ENCODE measurements at places on chromosomes 16 and 17.
A peak's percentile ranks its signal among the peaks of the same experiment; 100 is the strongest.

DNA sequence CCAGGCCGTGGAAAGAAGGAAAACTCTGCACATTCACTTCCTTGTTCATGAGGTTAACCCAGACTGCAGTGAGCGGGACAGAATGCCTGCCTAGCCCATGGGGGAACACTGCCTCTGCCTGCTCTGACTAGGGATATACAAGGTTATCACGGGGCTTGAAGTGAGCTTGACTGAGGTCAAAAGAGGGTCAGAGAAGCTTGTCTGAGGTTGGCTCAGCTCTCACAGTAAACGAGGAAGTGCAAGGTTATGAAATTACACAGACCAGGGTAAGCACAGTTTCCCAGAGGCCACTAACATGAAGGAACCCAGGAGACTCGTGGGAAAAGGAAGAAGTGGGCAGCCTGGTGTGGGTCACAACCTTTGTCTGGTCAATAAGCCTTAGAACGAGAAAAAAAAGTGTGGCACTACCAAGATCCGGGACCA is 28.7 kb downstream of the HIC1 start:
- peak; percentile 35 for DNase-seq

- no peak for DNase-seq
Measured at GRCh38 chr16:88308441-88309173, 74.2 kb upstream of the ZNF469 start.

GRCh38 chr17:48259694-48260291 is 152.2 kb downstream of the SNX11 start:
- no peak for DNase-seq

GRCh38 chr17:77827039-77827438 is 131.5 kb upstream of the TNRC6C start:
- no peak for DNase-seq

DNA sequence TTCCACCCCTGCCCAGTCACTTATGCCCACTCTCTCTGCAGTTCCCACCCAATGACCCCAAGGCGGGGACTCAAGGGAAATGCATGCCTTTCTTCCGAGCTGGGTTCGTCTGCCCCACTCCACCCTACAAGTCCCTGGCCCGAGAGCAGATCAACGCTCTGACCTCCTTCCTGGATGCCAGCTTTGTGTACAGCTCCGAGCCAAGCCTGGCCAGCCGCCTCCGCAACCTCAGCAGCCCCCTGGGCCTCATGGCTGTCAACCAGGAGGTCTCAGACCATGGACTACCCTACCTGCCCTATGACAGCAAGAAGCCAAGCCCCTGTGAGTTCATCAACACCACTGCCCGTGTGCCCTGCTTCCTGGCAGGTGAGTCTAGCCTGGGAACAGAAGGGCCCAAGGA is 13.8 kb downstream of the LPO start:
- DNase-seq, result no peak

GRCh38 chr17:50569592-50569991 is 9.1 kb downstream of the CACNA1G start:
- DNase-seq, result no peak

DNA sequence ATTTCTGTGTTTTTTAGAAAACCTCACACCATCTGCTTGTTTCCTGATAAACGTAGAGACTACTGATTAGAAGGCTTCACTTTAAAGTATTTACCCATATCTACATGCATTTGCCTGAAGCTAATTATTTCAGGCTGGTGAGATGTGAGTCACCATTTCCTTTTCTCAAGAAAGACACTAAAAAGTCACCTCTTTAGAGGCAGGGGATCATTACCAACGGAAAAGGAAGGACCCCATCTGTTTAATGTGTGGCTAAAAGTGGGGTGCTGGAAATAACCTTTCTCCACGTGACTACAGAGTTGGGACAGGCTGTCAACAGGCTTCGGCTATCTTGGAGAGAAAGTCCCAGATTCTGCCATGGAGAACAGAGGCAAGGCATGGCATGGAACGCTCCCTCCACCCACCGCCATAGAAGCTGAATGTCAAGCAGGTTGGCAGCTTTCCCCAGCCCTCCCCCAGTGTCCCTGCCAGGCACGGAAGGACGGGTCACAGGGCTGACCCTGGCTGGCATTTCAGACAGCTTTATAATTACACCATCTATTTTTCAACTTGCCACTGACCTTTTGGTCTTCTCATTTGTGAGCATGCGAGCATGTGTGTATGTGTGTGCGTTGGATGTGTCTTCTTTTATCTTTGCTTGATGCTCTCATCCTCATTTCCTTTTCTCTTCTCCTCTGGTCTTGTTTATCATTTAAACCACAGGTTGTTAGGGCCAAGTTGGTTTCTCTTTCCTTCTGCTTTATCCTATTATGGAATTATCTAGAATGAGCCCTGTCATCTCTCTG is 157.0 kb downstream of the CPPED1 start:
- DNase-seq, result peak; percentile 77

- DNase-seq, result no peak
Measured at GRCh38 chr16:79554912-79555311, 45.6 kb downstream of the MAF start.

- DNase-seq, result peak; percentile 89
Measured at GRCh38 chr17:75501378-75502071, 13.8 kb downstream of the CASKIN2 start.

- no peak for DNase-seq
Measured at GRCh38 chr17:16423226-16423872, 8.0 kb downstream of the TRPV2 start.

GRCh38 chr17:52120465-52120864 is 38.0 kb downstream of the CA10 start:
- no peak for DNase-seq

DNA sequence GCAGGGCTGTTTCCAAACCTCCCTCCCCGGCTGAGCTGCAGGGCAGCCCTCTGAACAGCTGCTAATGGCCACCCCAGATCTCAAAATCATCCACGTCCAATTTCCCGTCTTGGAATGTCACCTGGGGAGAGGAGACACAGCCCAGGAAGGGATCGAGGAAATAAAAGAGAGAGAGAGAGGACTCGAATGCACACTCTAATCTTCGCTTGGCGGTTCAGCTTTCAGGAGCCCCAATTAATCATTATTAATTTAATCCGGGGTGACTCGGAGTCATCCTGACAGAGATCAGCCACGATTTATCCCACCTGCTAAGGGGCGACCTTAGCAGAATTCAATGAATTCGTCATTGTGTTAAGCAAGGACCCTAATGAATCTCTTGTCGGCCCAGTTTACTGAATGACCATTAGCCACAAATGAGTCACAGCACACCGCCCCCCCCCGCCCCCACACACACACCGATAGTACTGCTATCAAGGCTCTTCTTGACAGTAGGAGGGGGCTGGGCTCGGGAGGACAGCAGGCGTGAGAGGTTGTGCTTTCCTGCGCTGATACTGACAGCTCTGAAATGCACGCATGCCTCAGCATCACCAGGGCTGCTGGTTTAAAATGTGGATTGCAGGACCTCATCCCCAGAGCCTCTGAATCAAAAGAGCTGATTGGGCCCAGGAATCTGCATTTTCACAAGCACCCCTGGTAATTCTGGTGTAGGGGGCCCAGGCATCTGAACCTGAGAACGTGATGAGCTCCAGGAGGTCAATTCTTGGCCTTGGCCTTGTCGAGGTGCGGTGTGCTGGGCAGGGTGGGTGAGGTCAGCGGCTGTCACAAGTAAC is 190.0 kb upstream of the CIBAR2 start:
- no peak for DNase-seq

DNA sequence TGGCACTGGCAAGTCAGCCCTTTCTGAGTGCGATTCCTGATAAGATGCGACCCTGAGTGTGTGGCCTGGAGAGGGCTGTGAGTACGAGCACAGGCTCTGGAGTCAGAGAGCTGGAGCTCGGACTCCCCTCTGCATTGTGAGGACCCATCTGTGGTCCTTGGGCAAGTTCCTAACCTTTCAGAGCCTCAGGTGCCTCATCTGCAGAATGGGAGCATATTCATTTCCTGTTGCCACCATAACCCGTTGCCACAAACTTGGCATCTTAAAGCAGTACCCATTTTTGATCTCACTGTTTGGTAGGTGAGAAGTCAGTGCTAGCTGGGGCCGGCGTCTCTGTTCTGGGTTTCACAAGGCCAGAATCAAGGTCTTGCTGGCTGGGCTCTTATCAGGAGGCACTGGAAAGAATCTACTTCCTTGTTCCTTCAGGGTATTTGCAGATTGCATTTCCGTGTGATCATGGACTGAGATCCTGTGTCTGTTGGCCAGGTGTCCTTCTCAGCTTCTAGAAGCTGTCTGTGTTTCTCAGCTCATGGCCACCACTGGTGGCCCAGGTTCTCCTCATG is 20.2 kb downstream of the KNOP1 start:
- DNase-seq, result no peak

DNA sequence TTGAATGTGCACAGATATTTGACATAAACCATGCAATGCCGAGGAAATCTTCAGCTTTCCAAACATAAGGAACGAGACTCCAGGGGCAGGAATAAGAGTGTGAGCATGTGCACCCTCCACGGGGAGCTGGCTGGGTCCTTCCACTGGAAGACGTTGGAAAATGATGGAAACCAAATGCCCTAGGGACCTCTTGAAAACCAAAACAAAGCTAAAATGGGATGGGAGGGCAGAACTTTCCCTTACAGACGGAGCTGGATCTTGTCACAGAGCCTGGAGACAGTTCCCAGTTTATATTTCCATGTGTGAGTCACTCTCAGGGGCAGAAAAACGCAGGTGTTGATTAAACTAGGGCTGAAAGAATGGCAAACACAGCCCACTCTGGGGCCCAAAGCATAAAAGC is 34.4 kb upstream of the DNAH17 start:
- no peak for DNase-seq

DNA sequence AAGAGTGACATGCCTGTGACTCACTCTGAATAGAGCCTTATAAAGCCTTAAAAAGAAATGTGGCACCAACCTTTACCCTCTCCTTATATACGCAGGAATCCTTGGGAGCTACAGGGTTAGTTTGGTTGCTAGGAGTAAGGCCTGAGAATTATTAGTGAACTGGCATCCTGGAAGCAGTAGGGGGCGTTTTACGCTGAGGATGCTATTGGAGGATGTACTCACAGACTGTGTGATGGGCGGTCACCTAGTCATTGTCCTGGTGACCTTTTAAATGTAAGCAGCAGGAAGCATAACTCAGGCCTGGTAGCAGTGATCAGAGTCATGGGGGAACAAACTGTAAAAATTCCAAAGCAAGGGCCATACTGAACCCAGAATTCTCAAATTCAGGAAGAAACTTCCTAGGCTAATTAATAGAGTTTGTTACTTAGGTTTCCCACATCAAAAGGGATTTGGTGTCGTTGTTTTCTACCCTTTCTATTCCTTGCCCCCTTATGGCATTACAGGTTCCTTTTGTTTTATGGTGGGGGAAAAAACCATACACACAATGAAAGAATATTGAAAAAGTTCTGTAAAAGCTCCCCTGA is 153.8 kb downstream of the SNX11 start:
- DNase-seq, result no peak

GRCh38 chr16:69848637-69849545 is 86.8 kb downstream of the WWP2 start:
- DNase-seq, result peak; percentile 53

DNA sequence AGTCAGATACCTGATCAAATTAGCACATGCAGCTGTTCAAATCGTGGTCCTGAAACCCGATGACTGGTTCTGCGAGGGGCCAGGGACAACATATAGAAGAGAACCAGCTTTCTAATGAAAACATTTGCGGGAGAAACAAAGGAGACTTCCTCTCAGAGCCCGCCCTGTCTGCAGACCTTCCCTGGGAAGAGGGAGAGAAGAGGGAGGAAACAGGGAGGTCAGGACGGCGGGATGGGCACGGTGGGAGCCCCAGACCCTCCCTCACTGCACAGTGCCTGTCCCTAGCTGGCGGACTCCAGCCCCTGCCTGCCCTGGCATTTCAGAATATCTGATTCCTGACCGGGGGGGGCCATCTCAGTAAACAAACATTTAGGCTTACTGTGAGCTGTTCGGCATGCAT is 317.3 kb downstream of the FOXL1 start:
- DNase-seq, result no peak

- no peak for DNase-seq
Measured at GRCh38 chr17:8532021-8532420, 96.3 kb downstream of the NDEL1 start.

- no peak for DNase-seq
Measured at GRCh38 chr17:40533896-40534295, 31.4 kb downstream of the CCR7 start.

- DNase-seq, result no peak
Measured at GRCh38 chr16:81321536-81321935, 6.8 kb downstream of the GAN start.

DNA sequence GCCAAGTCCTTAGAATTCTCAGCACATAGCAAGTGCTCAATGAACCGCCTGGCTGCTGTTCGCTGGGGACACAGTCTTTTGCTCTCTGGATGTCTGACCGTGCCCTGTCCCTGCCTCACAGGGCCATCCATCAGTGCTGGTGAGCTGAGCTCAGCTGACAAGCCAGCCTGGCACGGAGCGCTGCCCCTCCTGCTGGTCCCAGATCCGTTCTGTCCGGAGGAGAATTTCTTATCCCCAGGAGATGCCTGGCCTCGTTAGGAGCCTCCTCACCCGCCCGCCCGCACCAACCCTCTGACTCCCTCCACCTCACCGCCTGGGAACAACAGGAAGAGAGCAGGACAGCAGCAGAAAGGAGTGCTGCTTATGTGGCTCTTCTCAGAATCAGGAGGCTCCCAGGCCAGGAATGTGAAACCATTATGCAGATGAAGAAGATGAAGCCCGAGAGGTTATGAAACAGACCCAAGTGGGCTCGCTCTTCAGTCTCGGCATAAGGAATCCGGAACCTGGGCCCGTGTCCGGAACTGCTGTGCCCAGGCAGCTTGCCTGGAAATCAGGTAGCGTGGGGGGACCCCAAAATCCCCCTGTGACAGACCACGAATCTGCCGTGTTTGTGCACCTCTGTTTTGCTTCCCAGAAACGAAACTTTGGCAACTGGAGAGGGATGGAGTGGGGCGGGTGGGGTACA is 28.8 kb upstream of the RMI2 start:
- DNase-seq, result no peak

GRCh38 chr17:50866261-50866949 is at the start of gene TOB1:
TSS of gene TOB1 (minus strand) at chr17:50866354. CDS start at chr17:50864017, 2,337 bp downstream.
- peak; percentile 99 for DNase-seq

DNA sequence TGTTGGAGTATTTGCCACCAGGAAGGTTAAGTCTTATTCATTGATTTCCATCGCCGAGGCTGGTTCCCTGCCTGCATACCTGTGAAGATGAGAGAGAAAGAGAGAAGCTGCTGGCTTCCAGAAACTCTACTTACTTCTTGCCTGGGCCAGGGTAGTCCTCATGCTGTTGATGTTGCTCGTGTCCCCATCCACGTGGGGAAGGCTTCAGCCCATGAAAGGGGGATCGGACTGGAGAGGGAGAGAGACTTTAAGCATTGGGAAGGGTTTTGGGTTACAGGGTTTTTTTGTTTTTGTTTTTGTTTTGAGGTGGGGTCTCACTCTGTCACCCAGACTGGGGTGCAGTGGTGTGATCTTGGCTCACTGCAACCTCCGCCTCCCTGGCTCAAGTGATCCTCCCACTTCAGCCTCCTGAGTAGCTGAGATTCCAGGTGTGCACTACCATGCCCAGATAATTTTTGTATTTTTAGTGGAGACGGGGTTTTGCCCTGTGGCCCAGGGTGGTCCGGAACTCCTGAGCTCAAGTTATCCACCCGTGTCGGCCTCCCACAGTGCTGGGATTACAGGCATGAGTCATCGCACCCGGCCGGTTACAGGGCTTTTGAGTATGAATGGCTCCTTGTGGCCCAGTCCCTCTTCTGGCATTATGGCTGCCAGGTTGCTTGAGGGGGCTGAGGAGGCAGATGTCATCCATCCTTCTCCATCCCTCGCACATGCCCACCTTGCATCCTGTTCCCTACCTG is 26.6 kb downstream of the ITGB3 start:
- DNase-seq, result no peak
